ENCODE measurements at places on chromosomes 3 and 15.

DNA sequence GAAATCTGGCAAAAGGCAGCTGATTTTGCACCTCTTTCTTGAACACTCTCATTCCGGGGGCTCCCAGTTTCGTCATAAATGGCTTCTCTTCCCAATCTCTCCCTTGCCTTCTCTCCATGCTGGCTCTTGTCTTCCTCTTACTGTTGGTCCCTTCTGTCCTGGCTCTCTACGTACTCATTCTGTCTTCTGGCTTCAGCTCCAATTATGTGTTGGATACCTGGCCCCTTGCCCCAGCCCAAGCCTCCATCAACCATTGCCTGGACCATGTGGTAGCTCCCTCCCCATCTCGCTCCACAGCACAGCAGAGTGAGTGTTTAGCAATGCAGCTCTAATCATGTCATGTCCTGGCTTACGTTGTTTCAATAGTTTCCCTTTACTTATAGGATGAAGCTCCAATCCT lies 21.7 kb upstream of the KY start:
- DNase-seq, result no peak

DNA sequence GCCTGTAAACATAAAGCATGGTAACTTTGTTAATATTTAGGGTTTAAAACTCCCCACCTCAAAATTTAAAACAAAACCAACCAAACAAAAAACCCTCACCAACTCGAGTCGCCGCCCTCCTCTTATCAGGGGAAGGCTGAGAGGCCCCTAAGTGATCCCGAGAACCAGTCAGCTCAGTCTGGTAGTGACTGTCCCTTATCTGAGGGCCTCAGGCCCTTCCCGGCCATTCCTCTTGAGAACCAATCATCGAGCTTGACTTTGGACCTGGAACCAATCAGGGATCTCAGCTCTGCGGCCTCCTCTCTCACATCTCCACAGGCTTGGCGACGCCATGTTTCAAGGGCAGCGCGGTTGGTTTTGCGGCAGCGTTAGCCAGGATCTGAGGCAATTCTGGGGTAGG lies at the start of gene TERB2:
TERB2 (plus strand) TSS at position 300 of the 400 bp plus-strand sequence; CDS start at position 332, 32 bp downstream.
- DNase-seq, result no peak

- no peak for DNase-seq
Observed at GRCh38 chr3:9266716-9267115, 17.3 kb upstream of the SRGAP3 start.

DNA sequence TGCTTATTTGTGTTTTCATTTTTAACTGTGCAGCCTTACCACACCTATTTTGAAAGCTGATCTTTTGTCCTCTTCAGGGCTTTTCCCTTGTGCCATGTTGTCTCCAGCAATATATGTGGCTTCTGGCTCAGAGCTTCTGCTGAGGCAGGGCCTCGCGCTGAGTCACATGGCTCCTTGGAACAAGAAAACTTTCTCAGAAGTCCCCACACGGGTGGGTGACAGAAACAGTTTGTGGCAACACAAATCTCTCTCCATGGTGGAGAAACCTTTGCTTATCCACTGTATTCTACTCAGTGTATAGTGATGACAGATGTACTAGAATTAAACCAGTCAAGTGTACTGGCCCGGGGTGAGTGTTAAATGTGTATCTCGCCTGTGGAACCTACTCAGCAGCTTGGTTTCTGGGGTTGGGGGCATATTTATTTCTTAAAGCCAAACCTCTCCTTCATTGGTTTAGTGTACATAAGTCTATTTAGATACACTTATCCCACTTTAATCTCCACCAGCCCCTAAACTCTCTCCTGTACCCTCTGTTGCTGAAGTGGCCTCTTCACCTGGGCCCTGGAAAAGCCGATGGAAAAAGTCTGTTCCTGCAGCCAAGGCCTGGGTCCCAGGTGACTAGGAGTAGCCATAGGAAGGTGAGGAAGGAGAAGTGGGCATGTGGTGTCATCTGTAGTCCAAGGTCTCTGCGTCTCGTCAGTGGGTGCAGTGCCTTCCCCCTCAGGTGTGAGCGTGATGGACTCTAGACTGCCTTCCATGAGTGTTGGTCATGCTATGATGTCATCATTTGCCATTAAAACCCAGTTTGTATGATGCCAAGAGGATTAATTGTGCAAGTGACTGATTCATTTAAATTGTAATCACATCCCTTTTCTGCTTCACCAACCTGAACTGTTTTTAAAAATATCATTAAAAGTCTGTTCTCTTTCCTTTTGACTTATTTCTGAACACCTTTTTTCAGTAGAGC lies 3.2 kb upstream of the FBXL22 start:
- DNase-seq, result no peak
